ACHN (cell line): ENCODE measurements at places on chromosomes 1 and 21.
A peak's percentile ranks its signal among the peaks of the same experiment; 100 is the strongest.

DNA sequence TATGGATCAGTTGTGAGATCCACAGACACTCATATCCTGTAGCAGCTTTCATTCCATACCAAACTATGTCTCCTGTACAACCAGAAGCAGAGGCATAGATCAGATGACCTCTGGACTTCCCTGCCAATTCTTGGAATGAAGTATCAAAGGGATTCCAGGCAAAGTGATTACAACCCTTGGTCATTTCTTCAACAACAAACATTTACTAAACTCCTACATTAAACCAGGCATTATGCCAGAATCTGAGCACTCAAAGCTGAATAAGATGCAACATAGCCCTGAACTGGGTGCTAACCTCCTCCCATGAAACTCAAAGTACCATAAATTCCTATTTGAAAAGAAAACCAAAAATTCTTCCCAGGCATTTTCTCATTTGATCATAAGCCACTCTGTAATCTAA, 121.2 kb upstream of the SGIP1 start:
- no peak for DNase-seq

DNA sequence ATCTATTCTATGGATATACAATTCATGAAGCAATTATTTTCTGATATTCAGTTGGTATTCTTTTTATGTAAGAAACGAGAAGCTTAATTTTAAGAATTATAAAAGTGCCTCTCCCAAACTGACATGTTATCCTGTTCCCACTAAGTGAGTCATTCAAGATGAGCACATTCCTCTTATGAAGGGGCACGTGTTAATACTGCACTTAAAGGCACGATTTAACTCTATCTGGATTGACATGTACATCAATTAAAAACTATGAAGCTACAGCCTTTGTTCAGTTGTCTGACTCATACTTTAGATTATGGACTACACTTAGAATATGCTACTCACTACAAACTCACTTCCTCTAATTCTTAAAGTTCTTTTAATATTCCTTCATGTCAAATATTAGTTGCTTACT, 111.6 kb downstream of the CYYR1 start:
- no peak for DNase-seq

DNA sequence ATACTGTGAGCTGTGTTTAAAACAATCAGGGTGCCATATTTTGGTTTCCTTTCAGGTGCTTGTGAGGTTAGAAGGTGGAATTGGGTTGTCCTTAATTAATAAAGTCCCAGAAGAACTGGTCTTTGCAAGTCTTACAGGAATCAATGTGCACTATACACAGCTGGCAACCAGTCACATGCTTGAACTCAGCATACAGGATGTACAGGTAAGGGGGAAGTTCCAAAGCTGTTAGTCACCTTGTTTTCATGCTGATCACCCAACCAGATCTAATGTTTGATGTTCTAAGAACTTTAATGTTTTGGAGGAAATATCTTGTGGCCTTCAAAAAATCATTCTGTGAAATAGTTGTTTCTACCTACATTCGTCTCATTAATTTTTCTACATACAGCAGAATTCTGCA, 156.3 kb downstream of the VPS13D start:
- no peak for DNase-seq

DNA sequence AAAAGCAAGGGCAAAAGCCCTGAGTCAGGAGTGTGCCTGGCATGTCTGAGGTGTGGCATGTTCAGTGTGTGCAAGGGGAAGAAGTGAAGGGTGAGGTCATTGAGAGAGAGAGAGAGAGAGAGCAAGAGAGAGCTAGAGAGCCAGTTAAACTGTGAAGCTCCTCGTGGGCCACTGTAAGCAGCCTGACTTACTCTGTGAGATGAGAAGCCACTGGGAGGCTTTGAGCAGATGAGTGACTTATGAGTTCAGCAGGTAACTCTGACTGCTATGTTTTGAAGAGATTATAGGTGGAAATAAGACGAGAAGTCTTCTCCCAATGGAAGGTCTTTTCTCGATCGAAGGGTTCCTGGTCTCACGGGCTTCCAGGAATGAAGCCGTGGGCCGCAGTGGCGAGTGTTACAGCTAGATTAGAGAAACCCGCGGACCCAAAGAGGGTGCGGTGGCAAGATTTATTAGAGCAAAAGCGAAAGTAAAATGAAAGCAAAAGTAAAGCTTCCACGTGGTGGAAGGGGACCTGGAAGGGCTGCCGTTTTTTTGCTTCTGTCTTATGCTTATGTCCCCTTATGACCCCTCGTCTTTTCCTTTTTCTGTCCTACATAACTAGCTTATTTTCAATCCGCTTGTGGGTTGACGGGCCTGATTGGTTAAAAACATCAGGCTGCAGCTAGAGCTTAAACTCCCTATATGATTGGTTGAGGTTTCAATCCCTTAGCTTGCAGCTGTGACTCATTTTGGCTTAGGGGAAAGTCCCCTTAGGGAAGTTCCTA, 323.1 kb upstream of the FAM78B start:
- no peak for DNase-seq

DNA sequence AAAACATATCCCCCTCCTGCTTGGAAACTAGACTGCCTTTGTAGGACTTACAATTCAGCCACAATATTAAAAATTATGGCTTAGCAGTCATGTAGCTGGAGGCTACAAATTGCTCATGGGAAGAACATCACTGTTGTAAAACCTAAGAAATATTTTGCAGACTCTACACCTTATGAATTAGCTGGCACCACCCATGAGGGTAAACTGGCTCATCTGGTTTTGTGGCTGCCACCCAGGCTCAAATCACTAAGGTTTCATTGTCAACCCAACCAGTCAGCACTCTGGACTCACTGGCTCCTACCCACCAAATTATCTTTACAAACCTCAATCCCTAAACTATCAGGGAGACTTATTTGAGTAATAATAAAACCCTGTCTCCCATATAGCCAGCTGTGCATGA, 100.7 kb upstream of the OLFM3 start:
- no peak for DNase-seq

GRCh38 chr1:55604749-55605148, 389.6 kb upstream of the USP24 start:
- no peak for DNase-seq

- no peak for DNase-seq
Observed at GRCh38 chr1:104440011-104440410, 690.3 kb downstream of the AMY1C start.

DNA sequence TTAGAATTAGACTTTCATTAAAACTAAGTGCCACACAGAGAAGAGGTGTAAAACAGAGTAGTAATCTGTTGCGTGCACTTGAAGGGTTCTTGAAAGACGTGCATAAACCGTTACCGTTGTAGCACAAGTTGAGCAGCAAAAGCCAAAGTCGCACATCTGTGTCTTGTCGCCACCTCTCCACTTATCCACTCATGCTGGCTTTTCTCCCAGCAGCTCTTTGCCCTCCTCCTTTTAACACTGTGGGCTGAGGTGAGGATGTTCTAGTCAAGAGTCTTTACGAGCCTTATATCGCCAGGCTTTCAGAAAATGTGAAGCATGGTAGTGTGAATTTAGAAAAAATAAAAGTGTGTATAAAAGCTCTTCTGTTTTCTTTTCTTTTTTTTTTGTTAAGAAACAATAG, 48.0 kb downstream of the NR5A2 start:
- no peak for DNase-seq

- DNase-seq, result no peak
Observed at GRCh38 chr1:89352421-89352820, 11.4 kb upstream of the GBP6 start.

DNA sequence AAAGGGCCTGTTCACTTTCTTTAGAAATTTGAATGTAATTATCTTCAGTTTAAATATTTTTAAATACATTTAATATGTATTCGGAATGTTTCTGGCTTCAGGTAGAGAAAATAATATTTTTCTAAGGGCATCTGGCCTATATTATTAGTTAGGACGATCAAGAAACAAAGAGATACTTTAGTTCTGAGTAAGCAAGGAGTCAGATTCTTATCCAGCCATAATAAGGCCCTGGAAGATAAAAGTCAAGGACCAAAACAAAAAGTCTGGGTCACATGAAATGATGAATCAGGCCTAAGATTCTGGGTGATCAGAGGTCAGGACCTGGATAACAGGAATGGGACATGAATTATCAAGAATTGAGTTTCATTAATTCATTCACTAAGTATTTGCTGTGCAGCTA, 6.3 kb downstream of the PHC2 start:
- no peak for DNase-seq

- DNase-seq, result no peak
Observed at GRCh38 chr1:167837326-167837725, 76.6 kb downstream of the ADCY10 start.

DNA sequence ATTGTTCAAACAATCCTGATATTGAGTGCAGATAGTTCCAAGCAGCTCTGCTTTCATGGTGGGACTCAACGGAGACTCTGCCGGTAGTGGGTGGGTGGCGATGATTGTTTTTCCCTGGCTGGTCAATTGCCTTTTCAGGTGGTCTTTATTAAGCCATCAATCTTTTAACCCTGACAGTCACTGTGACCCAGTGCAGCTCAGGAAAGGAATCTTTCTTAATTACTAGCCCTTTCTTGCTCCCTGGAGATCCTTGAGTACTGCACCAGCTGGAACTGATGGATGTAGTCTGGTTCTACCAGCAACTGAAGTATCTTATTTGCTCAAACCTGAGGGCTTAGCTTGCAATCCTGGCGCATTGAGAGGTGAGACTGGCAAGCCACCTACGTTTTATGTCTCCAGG, 196.4 kb downstream of the PLPP3 start:
- no peak for DNase-seq

DNA sequence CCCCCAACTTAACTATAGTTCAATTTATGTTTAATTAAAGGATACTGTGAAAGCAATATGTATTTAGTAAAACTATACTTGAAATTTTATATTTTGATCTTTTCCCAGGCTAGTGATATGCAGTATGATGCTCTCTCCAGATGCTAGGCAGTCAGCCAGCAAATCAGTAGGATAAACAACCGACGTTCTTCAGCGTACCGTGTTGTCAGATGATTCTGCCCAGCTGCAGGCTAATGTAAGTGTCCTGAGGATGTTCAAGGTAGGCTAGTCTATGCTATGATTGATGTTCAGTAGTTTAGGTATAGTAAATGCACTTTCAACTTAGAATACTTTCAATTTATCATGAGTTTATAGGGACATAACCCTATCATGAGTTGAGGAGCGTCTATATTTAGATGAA, 762.6 kb downstream of the MRPL39 start:
- DNase-seq, result no peak

GRCh38 chr1:206133751-206134415, 16.7 kb upstream of the AVPR1B start:
- DNase-seq, result no peak

- no peak for DNase-seq
Observed at GRCh38 chr21:28427394-28428022, 565.2 kb downstream of the LTN1 start.

DNA sequence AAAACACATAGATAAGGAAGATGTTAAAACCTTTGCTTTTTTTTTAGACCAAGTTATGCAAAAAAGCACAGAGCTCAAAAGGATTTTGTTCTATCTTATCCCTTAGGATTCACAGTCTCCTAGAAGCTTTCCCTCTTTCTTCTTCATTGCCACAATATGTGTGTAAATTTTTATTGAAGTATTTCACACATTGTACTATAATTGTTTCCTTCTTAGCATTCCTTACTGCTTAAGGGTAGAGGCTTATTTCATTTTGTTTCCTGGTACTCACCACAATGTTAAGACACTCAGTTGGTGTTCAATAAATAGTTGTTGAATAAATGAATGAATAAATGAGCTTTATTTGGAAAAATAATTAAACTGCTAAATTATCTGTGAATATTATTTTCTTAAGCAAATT, 29.9 kb upstream of the SLC19A2 start:
- no peak for DNase-seq

GRCh38 chr1:243462929-243463697, 207.3 kb downstream of the SDCCAG8 start:
- no peak for DNase-seq

DNA sequence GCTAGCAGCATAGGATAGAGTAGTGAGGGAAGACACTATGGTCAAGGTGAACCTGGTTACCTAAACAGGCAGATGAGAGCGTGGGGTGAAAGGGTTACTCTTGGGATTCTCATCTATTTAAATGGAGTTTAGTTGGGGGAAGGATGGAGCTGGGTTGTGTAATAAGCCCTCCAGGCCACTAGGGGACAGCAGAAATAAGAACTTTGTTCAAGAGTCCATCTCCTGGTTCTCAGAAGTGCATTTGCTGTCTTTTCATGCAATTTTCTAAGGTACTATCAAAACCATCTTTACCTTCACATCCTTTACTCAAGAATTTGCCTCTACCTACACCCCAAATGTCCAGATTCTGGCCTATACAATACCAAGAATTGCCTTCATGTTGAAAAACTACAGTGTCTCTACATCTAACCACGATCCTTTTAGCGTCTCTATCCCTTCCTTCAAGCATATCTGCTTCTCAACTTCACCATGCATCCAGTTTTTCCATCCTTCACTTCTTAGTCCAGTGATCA, 28.0 kb downstream of the SLAMF1 start:
- DNase-seq, result peak; percentile 16

- DNase-seq, result no peak
Observed at GRCh38 chr1:31580513-31580870, 4.2 kb downstream of the TINAGL1 start.

- no peak for DNase-seq
Observed at GRCh38 chr1:44705938-44706337, 25.0 kb downstream of the RNU5D-1 start.

DNA sequence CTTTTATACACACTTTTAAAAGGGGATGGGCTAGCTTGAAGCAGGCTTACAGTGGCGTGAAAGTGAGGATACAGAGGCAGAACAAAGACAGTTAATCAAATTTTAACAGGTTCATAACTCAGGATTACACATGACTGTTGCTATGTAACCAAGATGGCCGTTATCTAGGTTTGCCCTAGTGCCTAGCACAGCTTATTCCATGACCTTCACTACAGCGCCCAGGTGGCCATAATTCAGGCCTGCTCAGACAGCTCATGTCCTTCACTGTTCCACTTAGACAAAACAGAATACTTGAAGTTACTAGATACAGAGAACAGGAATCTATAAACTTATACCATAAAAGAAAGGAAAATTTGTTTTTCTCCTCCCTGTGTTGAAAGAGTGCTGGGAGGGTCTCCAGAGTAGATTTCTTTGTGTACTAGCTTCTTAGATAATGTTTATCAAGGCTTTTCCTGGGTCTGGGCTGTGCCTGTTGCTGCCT, 6.2 kb upstream of the SPRR2F start:
- no peak for DNase-seq

DNA sequence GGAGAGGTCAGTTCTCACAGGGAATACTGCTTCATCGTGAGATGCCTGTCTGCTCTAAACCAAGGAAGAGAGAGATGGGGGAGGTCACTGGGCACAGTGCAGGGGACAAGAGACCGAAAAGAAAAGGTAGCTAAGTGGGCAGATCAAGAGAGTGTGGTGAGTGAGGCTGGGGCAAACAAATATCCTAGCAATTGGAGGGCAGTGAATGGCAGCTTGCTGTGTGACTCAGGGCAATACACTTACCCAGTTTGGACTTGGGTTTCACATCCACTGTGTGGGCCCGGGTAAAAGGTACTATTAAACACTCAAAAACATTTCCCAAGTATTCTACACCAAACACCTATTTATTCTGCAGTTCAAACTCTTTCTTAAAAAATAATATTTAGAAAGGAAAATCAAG, 10.2 kb downstream of the PLXNA2 start:
- no peak for DNase-seq
